ENCODE measurements at places on chromosomes 12 and 14. TPM values are rescaled to one million over a fixed set of nuclear protein-coding genes. Genes with fewer than 3 reads are reported as not detected.

DNA sequence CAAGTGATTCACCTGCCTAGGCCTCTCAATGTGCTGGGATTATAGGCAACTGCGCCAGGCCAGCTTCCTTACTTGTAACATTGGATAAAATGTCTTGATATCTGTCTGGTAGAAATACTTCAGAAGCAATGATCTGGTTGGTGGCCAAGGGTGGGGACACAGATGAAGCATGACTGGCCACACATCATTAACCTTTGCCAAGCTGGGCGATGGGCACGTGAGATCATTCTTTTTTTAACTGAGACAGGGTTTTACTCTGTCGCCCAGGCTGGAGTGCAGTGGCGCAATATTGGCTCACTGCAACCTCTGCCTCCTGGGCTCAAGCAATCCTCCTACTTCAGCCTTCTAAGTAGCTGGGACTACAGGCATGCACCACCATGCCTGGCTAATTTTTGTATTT lies 31.1 kb downstream of the PLEKHH1 start:
- no peak for DNase-seq

GRCh38 chr12:116233669-116234068 lies 43.8 kb downstream of the MED13L start:
- no peak for DNase-seq

The CLEC2B gene
- total RNA-seq: 53.5 TPM

The PDZRN4 gene
- total RNA-seq: not detected

DNA sequence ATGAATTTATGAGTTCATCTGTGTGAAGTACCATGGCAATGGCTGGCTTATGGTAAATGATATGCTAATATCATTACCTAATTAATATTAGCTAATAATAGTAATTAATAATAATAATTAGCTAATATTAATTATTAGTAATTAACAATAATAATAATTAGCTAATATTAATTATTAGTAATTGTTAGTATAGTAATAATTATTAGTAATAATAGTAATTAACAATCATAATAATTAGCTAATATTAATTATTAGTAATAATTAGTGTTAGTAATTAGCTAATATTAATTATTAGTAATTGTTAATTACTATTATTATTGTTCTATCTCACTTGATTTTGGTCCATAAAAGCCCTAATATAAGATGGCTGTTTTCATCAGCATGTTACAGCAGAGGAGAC lies 19.8 kb downstream of the RERG start:
- no peak for DNase-seq

GRCh38 chr12:109446869-109447268 lies 30.2 kb downstream of the KCTD10 start:
- DNase-seq: no peak

GRCh38 chr12:92080911-92081285 lies 64.7 kb downstream of the BTG1 start:
- no peak for DNase-seq

DNA sequence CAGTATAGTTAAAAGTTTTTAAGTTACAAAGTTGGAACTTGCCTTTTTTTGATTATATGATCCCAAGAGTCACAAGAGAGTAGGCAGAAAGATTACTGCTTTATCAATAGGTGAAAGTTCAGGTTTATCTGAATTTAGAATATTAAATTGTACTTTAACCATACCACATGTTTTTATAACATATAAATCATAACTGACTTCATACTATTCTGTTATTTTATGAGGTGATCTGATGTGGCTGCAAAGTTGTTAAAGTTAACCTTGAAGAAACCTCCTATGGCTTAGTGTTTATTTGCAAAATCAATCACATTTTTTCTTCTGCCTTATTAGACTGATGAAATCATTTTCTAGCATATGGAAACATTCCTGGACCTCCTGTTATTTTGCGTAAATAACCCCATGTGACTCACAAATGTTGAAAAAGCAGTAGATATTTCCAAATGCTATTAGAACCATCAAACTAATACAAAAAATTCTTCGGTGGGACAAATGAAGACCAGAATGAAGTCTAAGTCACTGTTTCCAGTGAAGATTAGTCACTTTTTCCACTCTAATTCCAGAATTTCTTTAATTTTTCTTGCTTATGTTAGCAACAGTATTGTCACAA lies 132.1 kb downstream of the RAD51B start:
- DNase-seq: no peak

- no peak for DNase-seq
Observed at GRCh38 chr12:111768159-111768895, 1.6 kb downstream of the ALDH2 start.

- DNase-seq: no peak
Observed at GRCh38 chr14:68708343-68708742, 84.5 kb downstream of the ZFP36L1 start.

DNA sequence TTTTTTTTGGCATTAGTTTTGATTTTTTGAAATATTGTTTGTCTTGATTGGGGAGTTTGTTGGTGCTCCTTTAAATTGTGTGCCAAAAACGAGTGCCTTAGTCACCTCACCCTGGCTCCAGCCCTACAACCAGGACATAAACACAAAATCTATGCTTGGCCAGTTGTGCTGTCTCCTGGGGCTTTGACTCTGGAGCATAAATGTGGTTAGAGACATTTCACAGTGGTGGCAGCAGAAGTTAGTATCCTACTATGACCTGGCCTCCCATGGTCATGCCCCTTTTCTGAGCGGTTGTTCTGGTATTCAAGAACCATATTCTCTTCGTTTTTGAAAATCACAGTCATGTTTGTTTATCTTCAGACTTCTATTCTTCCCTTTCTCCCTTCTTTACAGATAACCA lies 70.7 kb upstream of the PSMA6 start:
- DNase-seq: no peak

DNA sequence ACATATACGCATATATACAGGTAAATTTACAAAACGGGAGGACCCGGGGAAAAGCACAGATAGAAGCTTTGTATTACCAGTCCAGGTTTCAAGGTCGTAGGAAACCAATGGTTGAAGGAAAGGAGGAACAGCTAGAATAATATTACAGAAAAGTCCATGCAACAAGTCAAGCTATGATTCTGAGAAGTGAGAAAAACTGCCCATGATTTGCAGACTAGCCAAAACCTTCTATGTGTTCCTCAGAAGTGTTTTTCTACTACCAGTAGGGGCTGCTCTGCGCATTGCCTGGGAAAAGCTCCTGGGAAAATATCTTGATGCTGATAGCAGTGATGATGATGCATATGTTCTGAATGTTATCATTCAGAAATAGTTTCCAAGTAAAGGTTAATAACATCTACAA lies 2.2 kb downstream of the PDZRN4 start:
- no peak for DNase-seq

DNA sequence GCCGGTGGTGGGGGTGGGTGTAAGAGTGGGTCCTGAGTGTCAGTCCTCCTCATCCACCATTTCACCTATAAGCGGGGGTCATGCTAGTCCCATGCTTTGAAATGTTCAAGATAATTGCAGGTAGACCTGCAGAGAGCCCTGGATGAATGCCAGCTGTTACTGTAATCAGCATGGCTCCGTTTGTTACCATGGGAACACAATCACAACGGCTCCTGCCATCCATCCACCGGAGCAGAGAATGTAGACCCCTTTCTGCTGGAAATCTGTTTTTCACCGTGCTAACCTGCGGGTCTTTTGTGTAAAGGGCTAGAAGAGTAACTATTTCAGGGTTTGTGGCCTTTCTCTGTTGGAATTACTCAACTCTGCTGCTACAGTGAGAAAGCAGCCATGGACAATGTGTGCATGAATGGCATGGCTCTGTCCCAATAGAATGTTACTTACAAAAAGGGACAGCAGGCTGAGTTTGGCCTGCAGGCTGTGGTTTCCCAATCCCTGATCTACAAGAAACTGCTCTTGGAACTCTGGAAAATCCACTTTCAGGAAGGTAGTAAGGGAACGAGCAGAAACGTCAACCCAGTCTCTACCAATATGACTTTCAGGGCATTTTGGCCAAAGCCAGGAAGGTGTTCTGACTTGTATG lies 36.1 kb downstream of the KCTD10 start:
- DNase-seq: no peak

DNA sequence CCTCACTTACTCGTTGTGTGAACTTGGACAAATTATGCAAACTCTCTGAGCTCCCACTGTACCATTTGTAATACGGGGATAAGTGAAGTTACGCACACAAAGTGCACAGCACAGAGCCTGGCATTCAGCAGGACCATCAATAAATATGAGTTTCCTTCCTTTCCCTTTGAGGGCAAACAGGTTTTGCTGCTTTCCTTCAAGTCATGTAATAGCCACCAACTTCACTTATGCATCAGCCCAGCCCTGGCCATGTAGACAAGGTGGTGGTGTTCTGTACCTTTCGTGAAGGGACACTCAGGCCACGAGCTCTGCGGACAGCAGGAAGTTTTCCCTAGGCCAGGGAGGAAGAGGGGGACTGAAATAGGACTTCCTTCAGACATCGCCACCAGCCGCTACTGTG lies 272.7 kb downstream of the CACNA1C start:
- DNase-seq: no peak

DNA sequence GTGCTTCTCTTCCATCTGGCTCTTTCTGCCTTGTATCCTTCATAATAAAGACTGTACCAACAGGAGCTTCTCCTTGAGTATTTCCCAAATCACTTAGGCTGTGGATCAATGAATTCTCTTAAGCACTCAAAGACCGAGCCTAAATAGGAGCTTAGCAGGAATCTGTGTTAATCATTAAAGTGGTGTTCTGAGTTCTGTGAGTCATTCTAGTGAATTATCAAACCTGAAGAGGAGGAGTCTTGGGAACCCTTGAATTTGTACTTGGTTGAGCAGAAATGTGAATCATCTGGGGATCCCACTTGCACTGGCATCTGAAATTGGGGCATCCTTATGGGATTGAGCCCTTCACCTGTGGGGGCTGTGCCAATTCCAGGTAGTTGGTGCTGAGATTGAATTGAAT lies 946.2 kb downstream of the BCL11B start:
- no peak for DNase-seq

DNA sequence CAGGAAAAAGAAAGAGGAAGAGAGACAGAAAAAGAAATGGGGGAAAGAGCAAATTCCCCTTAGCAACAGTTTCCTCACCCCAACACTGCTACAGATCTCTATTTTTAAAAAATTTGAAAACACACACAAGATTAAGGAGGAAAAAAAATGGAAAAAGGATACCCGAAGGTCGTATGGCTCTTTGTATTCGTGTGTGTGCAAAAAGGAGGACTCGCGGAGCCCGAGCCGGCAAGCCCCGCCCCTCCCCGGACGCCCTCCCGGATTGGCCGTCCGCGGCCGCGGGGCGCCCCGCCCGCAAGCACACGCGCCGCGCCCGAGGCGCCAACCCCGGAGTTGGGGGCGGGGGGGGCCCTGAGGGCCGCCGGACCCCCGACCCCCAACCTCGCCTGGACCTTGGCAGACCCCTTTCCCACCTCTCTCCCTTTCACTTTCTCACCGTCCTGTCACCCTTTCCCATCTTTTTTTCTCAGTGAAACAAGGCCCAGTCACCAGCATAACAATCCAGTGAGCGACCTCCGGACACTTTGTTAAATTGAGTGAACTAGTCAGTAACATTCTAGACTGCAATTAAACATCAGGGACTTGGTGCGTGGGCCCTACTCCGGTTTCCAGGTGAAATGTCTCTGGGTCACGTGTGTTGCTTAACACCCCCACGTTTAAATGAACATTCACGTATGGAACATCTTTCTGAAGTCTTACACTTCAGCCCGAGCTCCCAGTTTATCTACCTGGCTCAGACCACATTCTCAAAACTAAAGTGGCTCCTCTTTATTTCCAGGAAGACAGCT lies at the start of gene C14orf93:
TSS of gene C14orf93 (minus strand) at position 205 of the 788 bp plus-strand sequence. CDS start 11,120 bp downstream, outside the sequence.
- no peak for DNase-seq

GRCh38 chr14:91349481-91350074 lies 68.0 kb downstream of the CCDC88C start:
- no peak for DNase-seq

- peak; percentile 33 for DNase-seq
Observed at GRCh38 chr14:103112400-103113243, 10.6 kb upstream of the TNFAIP2 start.

The CCDC60 gene
- not detected for total RNA-seq

The TAS2R14 gene
- total RNA-seq: 1.0 TPM

GRCh38 chr12:119372540-119372939 lies 38.0 kb downstream of the CCDC60 start:
- DNase-seq: no peak

GRCh38 chr12:94603434-94604365 lies 46.7 kb downstream of the TMCC3 start:
- DNase-seq: peak; percentile 36

The HSPA2 gene
- 6.3 TPM for total RNA-seq

- DNase-seq: no peak
Observed at GRCh38 chr12:116471544-116471943, 87.6 kb upstream of the MAP1LC3B2 start.

- no peak for DNase-seq
Observed at GRCh38 chr14:90509403-90509802, 112.6 kb downstream of the CALM1 start.

- DNase-seq: no peak
Observed at GRCh38 chr14:87388946-87389345, 604.0 kb downstream of the GALC start.

GRCh38 chr12:52147964-52148463 lies 43.8 kb downstream of the KRT80 start:
- DNase-seq: no peak

The SLC6A12 gene
- total RNA-seq: 0.13 TPM

DNA sequence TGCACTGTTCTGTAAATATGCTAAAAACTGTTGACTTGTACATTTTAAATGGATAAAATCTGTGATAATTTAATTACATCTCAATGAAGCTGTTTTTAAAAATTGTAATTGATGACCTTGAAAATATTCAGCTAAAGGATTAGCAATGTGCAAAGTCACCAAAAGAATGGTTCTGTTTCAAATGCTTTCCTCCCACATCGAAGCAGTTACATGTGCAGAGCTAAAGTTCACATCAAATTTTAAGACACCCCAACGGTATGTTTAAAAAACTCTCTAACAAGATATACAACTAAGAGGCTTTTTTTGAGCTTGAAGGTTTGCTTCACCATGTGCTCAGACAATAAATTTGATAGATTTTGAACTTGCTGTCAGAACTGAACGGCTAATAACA lies 114.6 kb upstream of the KRAS start:
- DNase-seq: no peak

The SLC48A1 gene
- total RNA-seq: 9.5 TPM

GRCh38 chr12:96883571-96883970 lies 23.5 kb upstream of the NEDD1 start:
- no peak for DNase-seq

DNA sequence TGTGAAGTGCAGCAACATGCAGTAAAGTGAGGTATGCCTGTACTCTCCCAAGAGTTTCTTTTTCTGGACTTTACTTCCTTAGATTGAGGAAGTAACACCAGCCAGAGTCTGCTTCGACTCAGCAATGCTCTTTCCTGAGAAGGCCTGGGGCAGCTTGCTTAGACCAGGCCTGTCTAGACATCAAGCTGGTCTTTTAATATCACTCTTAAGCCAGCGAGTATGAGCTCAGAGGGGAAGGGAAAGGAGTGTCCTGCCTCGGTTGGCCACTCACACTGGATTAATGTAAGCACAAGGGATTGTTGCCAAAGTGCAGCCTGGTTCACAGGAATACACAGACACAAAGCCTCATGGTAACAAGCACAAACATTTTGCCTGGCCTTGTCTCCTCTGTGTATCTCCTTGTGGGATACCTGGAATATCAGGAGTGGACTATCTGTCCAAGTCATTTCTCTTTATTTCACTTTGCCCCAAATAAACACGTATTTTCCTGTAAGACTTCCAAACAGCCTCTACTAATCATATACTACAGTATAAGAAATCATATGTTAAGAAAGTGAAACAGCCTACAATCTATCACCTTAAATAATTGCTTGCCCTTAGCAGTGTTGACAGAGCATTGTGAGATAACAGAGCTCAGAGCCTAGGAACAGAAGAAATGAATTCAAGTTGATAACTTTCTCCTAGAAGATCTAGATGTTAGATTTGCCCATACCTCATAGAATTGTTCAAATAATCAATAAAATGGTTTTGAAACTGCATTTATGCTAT lies 121.2 kb upstream of the DAAM1 start:
- no peak for DNase-seq

GRCh38 chr14:79265366-79265946 lies 945.8 kb downstream of the DIO2 start:
- no peak for DNase-seq

Measured in dermis microvascular lymphatic vessel endothelial cell (primary cell).